MCF 10A (cell line): ENCODE measurements at places on chromosomes 2 and 18.

- peak; percentile 24 for DNase-seq
Measured at GRCh38 chr2:5548991-5549715, 143.0 kb upstream of the SOX11 start.

DNA sequence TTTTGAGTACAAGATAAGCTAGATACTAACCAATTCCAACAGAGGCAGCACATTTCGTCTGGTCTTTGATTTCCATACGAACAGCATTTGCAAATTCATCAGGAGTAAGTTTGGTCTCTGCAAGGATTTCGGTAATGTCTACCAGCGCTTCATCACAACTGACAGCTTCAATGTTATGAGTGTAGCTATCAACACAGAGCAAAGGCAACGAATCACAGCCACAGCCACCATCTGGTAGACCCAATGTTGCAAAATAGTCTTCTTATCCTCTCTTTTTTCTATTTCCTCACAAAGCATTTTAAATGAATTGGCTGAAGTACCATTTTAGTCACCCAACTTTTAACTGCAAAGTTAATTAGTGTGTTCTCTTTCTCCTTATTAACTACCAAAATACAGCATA is 68.3 kb downstream of the REV1 start:
- DNase-seq: peak; percentile 29

GRCh38 chr2:25018681-25019080 is 23.2 kb upstream of the EFR3B start:
- no peak for DNase-seq

- no peak for DNase-seq
Measured at GRCh38 chr2:108586631-108587030, 52.4 kb downstream of the LIMS1 start.

DNA sequence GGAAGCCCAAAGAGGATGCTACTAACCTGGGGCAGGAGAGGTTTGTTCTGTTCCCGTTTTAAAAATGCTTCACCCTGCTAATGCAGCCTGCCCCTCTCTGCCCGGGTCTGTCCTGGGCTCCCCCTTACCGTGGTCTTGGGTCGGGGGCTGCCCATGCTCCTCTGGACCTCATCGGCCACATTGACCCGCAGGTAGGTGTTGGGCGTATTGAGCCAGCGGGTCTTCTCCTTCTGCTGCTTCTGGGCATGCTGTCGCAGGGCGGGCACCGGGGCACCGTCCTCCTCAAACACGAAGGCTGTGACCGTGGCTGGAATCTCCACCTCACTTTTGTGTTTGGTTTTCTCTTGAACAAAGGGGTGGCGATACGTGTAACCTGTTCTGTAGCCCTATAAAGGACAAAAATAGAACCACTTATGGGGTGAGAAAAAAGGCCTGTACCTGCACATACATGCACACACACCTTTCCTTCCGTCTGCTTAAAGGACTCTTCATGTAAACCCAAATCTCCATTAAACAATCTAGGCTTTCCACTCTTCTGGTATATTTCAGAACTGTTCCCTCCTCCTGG is 89.3 kb downstream of the ADD2 start:
- no peak for DNase-seq

DNA sequence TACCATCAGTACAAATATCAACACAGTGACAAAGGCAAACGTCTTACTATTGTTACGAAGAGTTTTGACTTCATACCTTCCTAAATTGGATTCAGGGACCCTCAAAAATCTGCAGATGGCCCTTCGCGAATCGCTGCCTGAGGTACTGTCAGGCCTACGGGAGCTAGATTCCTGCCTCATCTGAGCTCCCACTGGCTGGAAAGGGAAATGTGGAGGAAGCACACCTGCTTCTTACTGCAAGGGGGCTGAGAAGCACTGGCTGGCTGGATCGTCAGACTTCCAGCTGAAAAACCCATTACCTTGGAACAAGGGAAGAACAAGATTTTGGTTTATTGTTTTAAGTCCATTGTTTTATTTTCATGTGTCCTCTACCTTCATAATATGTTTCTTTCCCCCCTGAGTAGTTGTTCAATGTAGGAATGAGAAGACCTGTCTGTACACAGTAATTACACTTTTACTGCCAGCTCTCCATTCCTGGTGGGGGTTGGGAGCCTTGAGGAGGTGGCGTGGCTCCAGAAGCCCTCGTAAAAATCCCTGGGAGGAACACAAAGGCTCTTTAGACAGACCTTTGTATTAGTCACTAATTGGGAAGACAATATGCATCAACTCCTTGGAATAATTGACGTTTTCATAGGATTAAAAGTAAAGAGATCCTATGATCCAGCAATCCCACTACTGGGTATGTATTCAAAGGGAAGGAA is 124.1 kb upstream of the NOSTRIN start:
- DNase-seq: no peak

GRCh38 chr2:196475611-196476010 is 163.9 kb upstream of the CCDC150 start:
- no peak for DNase-seq

GRCh38 chr2:166365803-166366420 is 9.8 kb downstream of the SCN9A start:
- DNase-seq: peak; percentile 14
